ENCODE measurements at places on chromosomes 7 and 10.
A peak's percentile ranks its signal among the peaks of the same experiment; 100 is the strongest.

DNA sequence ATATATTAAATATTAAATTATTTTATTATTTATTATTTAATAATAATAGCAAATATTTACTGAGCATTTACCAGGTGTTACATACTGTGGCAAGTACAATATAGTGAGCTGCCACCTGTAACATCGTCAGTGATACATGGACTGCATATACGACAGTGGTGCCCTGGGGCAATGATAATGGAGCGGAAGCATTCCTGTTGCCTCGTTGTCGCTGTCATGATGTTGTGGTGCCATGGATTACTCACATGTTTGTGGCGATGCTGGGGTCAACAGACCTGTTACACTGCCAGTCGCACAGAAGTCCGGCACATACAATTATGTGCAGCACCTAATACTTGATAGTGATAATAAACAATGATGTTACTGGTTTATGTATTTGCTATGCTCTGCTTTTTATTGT, 20.6 kb downstream of the CAMK1D start:
- no peak for DNase-seq

DNA sequence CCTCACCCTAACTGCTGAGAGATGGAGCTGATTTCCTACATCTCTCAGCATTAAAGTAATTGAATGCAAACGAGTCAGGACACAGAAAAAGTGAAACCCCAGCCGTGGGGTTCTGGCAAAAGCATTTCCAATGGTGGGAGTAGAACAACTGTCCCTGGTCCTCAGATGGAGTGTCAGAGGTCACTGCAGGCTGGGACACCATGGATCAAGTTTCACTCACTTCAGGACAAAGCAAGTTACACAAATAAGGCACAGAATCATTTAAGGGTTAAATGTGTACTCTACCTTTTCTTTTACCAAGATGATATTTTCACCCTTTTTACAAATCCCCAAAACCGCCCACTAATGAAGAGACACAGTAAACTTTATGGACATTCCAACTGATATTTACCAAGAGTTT, 607.8 kb downstream of the PARD3 start:
- no peak for DNase-seq

- no peak for DNase-seq
These were observed 109.7 kb downstream of the C1GALT1 start for GRCh38 chr7:7292085-7292484.

DNA sequence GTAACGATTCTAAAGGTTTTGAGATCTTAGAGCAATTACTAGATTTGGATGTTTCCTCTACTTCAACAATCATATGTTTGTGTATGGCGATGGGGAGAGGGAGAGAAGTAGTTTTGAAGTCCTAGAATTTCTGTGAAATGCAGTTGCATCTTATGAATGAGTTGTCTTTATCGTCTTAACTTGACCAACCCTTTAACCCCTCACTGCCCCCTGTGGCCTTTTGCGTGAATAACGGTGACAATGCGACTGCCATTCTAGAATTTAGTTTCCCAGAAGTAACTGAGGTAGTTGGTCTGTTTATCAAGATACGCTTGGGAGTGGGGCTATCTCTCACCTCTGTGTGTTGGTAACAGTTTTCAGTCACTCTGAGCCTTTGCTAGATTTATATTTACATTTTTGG, 204.6 kb downstream of the HDAC9 start:
- DNase-seq, result no peak

DNA sequence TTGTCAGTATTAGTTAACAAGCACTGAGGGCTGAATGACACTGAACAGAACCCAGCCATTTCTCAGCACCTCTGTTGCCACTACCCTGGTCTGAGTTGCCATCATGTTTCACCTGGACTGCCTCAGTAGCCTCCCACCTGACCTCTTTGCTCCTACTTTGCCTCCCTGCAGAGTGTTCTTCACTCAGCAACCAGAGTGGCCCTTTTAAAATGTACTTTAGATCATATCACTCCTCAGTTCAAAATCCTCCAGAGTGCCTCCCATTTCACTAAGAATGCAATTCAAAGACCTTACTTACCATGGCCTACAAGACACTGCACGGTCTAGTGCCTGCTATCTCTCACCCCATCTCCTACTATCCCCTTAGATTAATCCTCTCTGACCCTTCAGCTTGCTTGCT, 214.5 kb downstream of the AUTS2 start:
- DNase-seq, result no peak

GRCh38 chr10:28593811-28594210, 60.9 kb downstream of the WAC start:
- no peak for DNase-seq

- DNase-seq, result peak; percentile 56
These were observed 8.9 kb downstream of the GLI3 start for GRCh38 chr7:42227936-42228591.

DNA sequence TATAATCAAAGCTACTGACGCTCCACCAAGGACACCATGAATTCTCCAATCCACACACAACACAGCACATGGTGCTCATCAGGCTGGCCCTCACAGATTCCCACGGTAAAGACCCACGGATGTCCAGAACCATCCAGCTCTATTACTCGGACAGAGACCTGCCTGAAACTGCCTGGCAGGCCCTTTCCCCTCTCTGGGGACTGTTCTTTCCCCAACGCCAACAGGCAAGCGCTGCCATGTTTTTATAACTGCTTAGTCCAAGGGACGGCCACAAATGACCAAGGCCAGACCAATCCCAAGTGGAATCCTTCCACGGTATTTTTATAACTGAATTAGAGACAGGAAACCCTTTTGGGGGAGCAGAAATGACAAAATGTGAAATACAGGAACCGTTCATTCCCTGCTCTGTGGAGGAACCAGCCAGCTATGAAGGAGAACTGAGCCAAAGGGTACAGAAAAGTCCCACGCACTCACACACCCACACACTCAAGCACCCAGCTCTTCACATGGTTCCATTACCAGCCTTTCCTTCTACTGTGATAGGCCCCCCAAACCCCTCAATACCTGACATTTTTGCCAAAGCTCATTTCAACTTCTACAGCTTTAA, 4.1 kb downstream of the PIP4K2A start:
- DNase-seq, result no peak

DNA sequence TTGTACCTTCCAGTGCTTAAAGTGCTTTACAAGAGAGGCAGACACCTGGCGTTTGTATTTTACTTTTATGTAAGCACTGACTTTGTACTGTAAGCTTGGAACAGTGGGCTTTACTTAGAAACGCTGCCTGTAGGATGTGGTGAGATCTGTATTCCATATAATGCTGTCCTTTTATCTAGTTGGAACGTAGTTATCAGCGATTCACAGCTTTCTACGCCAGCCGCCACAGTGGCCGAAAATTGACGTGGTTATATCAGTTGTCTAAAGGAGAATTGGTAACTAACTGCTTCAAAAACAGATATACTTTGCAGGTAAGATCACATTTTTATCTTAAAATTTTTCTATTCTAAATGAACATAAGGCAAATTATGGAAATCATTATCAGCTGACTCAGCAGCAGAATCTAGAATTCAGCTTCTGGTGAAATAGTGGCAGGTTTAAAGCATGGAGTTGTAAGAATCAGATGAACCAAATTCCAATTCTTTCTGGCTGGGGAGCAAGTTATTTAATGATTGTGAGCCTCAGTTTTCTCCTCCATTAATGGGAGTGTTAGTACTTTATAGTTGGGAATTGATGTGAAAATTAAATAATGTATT, 91.5 kb downstream of the CUL1 start:
- no peak for DNase-seq

DNA sequence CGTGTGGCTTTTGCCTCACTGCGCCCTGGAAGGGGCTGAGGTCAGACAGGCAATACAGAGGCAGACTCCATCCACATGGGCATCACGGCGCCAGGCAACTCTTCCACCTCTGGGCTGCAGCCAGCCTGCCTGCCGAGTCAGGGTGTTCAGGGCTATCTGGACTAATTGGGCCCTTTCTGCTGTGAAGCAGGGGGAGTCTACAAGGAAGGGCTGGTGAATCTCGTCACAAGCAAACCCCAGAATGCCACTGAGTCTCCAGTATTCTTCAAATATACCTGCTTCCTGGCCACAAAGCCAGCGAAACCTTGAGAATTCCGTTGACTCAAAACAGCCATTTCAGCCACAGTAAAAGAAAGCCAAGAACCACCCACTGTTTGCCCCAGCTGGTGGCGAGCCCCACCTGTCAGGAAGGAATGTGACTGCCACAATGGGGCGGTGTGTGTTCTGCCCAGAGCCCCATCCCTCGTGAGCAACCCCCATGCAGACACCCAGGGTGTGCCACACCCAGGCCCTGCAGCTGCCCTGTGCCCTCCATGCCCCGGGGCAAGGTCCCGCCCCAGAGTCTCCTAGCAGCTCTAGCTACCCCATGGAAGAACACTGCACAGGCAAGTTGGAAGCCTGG, 117.3 kb downstream of the FAM53B start:
- DNase-seq, result peak; percentile 66

DNA sequence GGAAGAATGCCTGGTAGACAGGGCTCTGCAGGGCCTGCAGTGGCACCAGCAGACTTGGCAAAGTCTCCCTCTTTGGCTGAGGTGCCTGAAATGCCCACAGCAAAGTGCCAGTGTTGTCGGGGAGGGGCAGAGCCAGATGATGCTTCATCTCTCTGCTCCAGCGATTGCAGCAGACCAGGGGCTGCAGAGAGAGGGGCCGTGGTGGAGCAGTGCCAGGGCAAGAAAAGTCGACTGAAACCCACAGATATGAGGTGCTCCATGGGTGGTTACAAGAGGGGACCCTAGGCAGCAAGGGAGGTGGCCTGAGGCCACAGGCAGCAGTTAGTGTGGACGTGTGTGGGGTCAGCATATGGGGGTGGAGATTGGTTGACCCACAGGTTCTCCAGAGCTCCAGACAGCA, 123.5 kb upstream of the SHH start:
- DNase-seq, result no peak

GRCh38 chr10:43138757-43139241, 554 bp downstream of the CSGALNACT2 start:
- DNase-seq, result peak; percentile 82

DNA sequence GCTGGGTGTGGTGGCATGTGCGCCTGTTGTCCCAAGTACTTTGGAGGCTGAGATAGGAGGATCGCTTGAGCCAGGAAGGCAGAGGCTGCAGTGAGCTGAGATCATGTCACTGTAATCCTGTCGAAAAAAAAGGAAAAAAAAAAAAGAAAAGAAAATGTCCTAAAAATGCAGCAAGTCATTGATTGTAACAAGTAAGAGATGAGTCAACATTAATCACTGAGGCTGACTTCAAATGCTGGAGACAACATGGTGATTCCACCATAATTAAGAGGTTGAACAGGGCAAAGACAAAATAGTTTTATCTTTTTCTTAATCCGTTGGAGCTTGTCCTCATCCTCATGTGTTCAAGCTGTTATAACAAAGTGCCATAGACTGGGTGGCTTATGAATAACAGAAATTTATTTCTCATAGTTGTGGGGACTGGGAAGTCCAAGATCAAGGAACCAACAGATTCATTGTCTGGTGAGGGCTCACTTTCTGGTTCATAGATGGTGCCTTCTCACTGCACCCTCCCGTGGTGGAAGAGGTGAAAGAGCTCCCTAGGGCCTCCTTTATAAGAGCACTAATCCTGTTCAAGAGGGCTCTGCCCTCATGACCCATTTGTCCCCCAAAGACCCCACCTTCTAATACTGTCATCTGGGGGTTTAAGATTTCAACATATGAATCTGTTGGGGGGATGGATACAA, 60.3 kb downstream of the TBXAS1 start:
- no peak for DNase-seq

- no peak for DNase-seq
These were observed 275.9 kb downstream of the PRPF18 start for GRCh38 chr10:13862546-13863233.

- DNase-seq, result no peak
These were observed 50.6 kb upstream of the AGBL3 start for GRCh38 chr7:134935701-134936100.

DNA sequence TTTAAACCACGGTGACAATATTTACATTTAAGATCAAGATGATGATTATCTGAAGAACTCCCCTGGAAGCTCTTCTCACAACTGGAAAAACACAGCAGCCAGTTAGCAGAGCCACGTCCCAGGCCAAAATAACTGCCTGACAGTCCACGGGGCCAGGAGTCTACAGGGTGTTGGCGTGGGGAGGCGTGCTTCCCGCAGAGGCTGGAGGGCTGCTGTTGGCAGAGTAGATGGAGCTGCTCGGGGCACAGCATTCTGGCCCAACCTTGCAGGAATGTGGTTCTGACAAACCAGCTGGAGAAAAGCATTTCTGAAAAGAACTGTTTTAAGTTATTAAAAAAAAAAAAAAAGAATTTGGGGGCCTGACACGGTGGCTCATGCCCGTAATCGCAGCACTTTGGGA, 177.9 kb downstream of the EBF3 start:
- no peak for DNase-seq

GRCh38 chr7:45704683-45705016, 130.5 kb downstream of the ADCY1 start:
- no peak for DNase-seq

GRCh38 chr7:44750921-44751571, 2.4 kb downstream of the ZMIZ2 start:
- peak; percentile 79 for DNase-seq

DNA sequence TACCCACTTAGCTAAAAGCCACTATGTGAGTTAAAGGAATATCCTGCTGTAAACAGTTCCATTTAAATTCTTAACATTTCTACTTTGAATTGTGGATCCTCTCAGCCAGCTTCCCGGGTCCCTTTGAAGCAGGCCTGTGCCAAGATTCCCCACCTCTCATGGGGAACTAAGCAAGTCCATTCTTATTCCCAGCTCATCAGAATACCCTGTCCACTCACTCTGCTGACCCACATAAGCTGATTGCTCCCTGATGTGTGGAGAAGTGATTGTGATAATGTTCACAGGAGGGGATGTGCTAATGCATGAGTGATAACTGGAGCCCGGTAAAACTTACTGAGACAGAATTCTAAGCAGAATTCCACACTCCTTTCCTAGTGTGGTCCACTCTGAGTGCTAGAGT, 709.7 kb downstream of the CNTNAP2 start:
- DNase-seq, result no peak

- DNase-seq, result no peak
These were observed 22.5 kb upstream of the WASL start for GRCh38 chr7:123771256-123771655.

- DNase-seq, result no peak
These were observed 9.3 kb downstream of the TFEC start for GRCh38 chr7:116021237-116021636.

DNA sequence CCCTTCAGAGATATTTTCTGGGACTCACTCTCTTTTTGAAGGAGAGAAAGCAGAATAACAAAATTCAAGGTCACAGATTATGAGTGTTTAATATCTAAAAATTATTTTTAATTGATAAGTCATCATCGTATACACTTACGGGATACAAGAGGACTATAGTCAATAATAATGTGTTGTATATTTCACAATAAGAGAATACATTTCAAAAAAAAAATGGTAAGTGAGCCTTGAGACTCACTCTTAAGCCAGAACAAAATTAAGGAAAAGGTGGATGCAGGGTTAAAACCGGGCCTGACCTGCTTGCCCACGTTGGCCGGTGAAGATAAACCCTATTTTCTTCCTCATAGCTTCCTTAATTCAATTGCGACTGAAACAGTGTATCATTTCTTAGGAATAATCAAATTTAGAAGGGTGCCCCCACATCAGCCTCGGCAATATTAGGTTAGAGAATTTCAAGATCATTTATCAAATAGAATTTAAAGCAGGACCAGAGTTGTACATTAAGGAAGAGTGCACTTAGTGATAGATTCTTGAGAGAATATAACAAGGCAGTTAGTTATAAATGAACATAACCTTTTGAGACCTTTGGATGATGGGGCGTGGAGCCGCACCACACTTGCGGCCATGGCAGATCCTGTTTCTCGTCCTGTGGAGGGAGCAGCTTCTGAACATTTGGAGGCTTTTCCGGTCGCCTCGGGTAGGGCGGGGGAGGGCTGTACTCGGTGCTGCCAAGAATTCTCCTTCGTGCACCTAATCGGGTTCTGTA, 321.8 kb downstream of the PAXIP1 start:
- no peak for DNase-seq

All from activated naive CD4-positive, alpha-beta T cell treated with anti-CD3 and anti-CD28 coated beads for 36 hours (primary cell).